ENCODE measurements at places on chromosomes 1 and 21. TPM values are rescaled to one million over a fixed set of nuclear protein-coding genes. Genes with fewer than 3 reads are reported as not detected.

DNA sequence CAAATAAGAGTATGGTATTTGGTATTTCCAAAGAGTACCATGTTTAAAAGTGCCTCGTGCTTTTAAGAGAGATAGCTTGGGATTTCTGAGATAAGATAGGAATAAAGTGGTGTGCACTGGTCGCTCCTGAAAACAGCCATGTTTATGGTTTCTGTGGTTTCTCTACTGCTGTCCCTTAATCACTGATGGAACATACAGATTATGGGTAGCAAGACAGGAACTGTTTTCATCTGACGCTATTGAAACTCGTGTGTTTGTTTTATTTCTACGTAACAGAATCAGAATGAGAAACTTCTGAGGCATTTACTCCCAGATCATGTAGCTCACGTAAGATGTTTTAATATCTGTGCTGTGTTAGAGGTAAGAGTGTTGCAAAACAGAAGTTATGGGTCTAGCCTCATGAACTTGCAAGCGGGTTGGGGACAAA, 126.0 kb downstream of the KIAA0319L start:
- peak; percentile 30 for DNase-seq

GRCh38 chr1:53498555-53499131, 39.4 kb downstream of the DMRTB1 start:
- peak; percentile 48 for DNase-seq

GRCh38 chr1:39086386-39086785, 60.2 kb downstream of the NDUFS5 start:
- DNase-seq: peak; percentile 57

- peak; percentile 35 for DNase-seq
Observed at GRCh38 chr1:198776602-198777029, 137.8 kb downstream of the PTPRC start.

Gene TSACC
- not detected for total RNA-seq

DNA sequence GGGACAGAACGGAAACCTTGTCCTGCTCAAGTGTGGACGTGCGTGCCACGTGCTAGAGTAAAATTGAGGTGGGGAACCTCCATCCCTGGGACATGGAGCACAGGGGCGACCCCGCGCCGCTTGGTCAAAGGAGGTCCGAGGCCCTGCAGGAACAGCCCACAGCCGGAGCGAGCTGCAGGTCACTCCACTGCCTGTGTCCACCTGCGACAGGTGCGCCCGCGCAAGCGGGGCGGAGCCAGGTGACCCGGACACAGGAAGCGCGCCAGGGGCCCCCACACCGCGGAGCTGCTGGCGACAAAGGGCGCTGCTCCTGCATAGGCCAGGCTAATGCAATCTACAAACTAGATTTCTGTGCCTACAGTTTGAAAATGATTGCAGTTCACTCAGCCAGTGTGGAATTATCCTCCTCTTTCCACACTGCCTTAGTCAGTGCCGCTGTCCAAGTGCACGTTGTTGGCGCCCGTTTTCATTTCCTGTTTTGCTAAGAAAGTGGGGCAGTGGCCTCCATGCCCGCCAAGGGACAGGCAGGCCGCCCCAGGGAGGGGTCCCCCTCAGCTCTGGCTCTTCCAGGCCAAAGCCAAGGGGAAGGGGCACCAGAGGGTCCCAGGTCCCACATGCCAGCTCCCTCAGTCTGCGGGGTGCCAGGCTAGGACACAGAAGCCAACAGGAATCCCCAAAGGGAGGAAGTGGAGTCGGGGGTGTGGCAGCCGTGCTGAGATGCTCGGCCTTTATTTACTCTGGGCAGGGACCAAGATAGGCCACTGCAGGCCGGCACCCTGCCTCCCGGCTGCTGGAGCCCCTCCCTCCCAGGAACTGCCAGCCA, 4.3 kb upstream of the NADK start:
- DNase-seq: peak; percentile 58

- DNase-seq: no peak
Observed at GRCh38 chr1:1179983-1180861, 6.5 kb downstream of the TTLL10 start.

DNA sequence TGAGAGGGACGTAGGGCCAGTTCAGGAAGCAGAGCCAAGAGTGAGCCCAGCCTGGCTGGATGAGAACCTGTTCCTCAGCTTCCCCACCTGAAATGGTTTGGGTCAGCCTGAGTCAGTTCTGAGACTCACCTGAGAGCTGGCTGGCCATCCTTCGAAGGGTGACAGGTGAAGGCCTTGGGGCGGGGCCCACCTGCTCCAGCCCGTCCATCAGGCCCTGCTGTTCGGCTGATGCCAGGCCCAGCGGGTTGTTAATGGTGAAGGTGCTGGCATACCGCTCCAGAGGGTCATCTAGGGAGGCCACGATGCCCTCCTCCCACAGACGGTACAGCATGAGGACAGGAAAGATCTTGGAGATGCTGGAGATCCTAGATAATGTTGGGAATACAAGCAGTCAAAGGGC, 14.1 kb downstream of the LACTBL1 start:
- no peak for DNase-seq

GRCh38 chr21:34073749-34074282, 438 bp downstream of the MRPS6 start:
- DNase-seq: no peak

- no peak for DNase-seq
Observed at GRCh38 chr1:41622859-41623732, 138.6 kb upstream of the EDN2 start.

- DNase-seq: no peak
Observed at GRCh38 chr1:42998386-42998785, 39.7 kb upstream of the SLC2A1 start.

GRCh38 chr1:53862507-53862906, 24.4 kb upstream of the NDC1 start:
- DNase-seq: no peak

Gene LCE3E
- not detected for total RNA-seq

Gene RIMKLA
- 4.8 TPM for total RNA-seq

GRCh38 chr1:202144402-202145067, at the start of gene ARL8A:
ARL8A (minus strand) TSS chr1:202144737; CDS start chr1:202144572, 165 bp downstream.
- peak; percentile 65 for DNase-seq

- DNase-seq: no peak
Observed at GRCh38 chr1:171484760-171485374, 463 bp upstream of the PRRC2C start.

Gene TMEM82
- total RNA-seq: not detected

Gene SV2A
- 3.6 TPM for total RNA-seq

All from umbilical cord (tissue), 2 donors.